ENCODE measurements at places on chromosomes 7 and 10.

DNA sequence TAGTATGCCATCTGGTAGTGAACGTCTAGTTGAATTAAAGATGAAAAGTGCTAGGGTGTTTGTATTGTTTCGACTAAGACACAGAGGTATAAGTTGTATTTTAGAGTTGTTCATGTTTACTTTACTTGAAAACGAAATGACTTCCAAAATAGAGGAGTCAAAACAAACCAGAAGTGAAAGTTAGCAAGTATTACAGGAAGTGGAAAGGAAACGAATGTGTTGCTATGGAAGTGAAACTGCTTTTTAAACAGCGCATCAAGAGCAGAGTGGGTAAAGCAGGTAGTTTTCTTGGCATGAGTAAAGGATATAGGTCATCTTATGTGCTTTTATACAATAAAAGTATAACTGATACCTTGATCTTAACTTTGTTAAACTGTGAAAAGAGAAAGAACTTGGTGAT is 20.0 kb upstream of the GALNTL5 start:
- no peak for DNase-seq

GRCh38 chr7:130732980-130733930 is 752 bp downstream of the KLF14 start:
- DNase-seq, result no peak

DNA sequence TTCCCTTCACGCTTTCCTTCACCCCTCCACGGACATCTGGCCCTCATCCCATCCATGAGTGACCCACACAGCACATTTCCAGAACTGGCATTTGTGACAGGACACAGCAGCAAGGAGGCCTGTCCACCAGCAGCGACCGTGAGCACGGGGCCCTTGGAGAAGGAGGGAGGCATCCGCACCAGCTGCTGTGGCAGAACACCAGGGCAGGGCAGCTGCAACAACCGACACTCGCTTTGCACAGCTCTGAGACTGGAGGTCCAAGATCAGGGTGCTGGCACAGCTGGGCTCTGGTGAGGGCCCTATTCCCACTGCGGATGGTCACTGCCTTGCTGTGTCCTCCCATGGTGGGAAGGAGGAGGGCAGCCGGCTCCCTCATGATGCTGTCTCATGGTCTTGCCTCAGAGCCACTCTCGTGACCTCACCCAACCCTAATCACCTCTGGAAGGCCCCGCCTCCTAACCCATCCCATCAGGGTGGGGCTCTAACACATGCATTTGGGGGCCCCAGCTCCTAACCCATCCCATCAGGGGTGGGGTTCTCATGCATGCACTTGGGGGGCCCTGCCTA is 36.7 kb downstream of the PTPRN2 start:
- DNase-seq, result no peak

DNA sequence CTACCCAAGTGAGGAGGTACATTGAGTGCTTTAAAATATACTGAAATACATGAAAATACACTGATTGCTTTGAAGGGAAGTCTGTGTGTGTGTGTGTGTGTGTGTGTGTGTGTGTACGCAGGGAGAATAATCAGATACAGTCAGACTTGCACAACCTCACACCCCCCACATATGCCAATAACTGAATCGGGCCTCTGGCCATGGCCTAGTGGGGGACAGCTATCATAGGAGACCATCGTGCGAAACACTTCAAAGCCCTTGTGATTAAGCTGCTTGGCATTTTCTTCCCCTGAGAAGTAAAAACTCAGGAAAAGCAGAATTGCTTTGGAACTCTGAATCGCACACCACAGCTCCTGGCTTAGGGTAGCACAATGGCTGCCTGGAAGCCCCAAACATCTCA is 135.1 kb downstream of the C10orf105 start:
- DNase-seq, result no peak

DNA sequence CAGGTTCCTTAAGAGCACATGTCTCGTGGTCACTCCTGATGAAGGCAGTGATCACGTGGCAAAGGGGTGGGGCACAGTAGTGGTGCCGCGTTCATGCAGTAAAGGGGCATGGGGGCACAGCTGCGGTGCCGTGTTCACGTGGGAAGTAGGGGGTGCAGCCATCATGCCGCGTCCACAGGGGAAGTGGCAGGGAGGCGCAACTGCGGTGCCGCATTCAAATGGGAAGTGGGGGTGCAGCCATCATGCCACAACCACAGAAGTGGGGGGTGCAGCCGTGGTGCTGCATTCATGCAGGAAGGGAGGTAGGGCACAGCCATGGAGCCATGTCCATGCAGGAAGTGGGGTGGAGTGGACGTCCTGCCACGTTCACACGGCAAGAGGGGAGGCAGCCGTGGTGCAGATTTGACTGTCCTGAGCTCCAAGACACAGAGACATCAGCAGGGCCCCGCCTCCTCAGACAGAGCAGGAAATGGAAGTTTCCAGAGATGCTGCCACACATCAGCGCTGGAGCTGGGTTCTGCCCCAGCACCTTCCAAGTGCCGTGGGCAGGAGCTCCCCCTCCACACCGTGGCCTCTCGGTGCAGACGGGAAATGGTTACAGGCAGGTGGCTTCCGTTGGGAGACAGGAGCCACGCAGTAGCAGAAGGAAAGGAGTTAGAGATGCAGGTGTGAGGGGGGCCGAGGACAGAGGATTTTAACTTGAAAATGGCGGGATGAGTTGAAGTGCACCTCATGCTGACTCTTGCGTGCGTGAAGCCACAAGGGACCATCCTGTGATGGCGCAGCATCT is 95.0 kb upstream of the DDC start:
- DNase-seq, result peak; percentile 68

- peak; percentile 9 for DNase-seq
Measured at GRCh38 chr7:6181136-6181535, 91.3 kb downstream of the CYTH3 start.

DNA sequence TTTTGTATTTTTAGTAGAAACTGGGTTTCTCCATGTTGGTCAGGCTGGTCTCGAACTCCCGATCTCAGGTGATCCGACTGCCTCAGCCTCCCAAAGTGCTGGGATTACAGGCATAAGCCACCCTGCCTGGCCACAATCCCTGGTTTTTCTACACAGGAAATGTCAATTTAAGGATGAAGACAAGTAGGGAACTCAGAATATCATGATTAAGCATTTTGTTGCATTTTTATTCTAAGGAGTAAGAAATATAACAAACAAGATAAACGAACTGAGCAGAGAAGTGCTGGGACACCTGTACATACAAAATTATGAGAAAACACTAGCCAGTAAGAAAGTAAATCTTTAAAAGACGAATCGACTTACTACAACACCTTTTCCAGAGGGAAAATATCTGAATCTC is 69.3 kb downstream of the CUBN start:
- no peak for DNase-seq

DNA sequence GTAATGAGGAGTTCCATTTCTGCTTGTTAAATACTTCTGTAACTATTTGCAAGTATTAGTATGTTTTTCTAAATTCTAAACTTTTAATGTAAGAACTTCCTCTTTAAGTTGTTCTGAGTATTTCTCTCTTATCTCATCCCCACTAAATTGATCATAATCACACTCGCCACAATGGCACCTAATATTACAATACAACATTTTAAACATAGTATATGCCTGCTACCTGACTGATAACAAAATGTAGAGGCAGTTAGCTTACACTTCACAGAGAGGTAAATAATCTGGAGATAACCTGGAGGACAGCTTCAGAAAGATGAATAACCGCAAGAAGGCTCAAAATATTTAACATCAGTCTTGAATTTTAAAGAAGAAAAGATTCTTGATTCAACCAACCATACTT is 48.6 kb downstream of the HIBADH start:
- DNase-seq, result no peak

- no peak for DNase-seq
Measured at GRCh38 chr7:157568770-157569584, 232.2 kb downstream of the DNAJB6 start.

GRCh38 chr7:141441837-141442627 is 109.2 kb upstream of the AGK start:
- DNase-seq, result no peak

DNA sequence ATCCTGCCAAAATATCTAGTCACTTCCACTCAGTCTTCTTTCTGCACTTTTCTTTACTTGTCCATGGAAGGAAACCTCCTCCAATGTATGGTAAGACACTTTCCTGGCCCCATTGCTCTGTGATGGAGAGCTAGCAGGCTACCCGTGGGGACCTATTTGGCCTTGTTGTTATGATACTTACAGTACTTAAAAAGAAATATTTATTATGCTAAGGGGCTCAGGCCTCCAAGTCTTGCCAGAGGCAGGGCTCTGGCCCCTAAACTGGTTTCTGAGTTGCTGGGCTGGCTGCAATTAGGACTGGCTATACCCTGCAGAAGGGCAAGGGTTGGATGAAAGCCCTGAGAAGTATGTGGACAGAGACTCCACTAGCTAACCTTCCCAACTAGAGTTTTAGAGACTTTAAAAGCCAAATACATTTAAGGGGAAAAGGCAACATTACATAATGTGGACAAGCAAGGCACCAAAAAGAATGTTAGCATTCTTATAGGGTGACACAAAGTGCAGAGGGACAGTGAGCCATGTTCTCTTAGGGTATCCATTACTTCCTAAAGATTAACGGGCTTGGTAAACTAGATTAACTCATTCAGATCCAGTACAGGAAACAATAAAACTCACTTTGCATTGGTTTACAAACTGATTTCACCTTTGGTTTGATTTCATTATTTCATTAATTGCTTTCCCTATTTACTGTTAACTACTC is 84.9 kb upstream of the INHBA start:
- no peak for DNase-seq

DNA sequence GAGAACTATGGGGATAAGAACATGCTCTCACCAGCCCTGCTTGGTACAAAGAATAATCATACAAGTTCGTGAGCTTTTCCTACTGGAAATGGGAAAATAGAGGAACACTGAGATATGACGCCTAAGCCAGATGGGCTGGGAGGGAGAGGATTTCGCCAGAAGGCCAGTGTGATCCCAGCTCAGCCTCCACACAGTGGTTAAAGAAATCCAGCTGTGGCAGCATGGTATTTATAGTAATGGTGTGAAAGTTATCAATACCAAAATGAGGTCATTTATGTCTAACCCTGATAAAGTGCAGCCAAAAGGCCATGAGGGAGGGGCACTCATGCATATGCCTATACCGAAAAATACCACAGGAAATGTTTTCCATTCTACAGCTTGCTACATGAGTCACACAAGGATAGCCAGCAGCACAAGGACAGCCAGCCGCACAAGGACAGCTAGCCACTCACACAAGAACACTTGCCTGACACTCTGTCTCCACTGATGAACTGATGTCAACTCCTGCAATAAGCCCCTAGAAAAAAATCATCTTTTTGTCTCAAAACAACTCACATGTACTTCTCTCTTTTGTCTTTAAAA is 49.4 kb downstream of the FRMPD2 start:
- no peak for DNase-seq

DNA sequence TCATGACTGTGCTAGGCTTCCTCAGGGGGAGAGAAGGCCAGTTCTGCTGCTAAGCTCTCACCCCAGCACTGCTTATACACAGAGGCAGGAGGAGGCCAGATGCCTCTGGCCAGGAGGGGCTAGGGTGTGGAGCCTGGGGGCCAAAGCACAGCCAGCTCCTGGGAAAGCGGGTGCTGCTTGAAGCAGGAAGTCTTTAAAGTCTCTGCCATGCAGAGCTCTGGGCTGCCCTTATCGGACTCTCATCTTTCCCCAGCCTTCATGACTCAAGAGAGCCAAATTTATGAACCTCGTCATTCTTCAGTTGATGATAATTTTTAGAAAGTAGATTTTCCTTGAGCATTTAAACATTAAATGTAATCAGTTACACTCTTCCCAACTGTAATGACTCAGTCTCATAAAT is 11.2 kb upstream of the TSPAN14 start:
- no peak for DNase-seq

DNA sequence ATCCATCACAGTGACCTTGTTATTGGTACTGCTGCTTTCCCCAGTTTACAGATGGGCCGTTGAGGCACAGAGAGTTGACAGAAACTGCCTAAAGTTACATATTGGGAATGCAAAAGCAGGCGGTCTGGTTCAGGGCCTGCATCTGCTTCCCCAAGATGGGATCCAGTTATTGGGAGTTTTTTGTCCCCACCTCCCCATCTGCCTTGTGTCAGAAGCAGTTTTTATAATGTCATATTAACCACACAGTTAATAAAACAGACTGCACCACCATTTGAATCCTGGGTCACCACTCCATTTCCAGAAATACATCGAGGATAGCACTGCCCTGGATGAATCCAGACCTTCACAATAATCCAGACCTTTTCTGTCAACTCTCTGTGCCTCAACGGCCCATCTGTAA is 67.9 kb downstream of the CELF2 start:
- no peak for DNase-seq

- DNase-seq, result no peak
Measured at GRCh38 chr7:134941952-134942351, 44.4 kb upstream of the AGBL3 start.

DNA sequence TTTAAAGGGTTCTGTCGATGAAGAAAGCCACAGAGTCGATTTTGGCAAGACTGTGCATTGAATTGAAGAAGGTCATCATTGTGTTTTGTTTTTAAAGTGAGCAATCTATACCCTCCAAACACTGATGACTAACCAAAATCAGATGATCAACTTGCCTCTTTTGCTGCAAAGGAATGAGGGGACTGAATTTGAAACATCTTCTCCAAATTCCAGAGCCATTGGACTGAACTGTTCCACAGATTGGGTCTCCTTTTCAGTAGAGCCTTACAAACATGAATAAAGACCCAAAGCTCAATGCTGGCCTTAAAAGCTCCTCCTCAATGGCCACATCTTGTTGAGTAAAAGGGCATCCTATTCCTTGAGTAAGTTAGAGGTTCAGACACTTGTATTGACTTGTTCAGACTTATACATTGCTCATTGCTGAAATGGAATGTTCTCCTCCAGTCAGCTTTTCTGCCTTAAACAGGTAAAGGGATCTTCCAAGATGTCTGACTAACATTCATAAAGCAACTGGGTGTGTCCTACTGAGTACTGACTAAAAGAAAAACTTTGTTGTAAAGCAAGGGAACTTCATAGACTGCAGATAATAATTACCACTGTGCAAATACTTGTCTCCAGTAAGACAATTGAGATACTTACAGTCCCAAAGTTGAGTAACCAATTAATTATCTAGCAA is 630.6 kb downstream of the KCNMA1 start:
- DNase-seq, result no peak

Measured in coronary artery (tissue), 2 donors.